ENCODE measurements at places on chromosomes 4 and X.

DNA sequence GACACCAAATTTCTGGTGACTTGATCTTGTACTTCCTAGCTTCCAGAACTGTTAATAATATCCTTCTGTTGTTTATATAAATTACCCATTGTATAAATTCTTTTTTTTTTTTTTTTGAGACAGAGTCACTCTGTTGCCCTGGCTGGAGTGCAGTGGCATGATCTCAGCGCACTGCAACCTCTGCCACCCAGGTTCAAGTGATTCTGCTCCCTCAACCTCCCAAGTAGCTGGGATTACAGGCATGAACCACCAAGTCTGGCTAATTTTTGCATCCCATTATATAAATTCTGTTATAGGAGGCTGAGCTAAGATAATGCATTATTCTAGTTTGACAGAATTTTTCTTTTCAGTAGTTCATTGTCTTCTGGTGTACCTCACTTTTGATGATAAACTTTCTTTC lies 157.0 kb upstream of the DDIT4L start:
- DNase-seq: no peak

- DNase-seq: no peak
Observed at GRCh38 chr4:169618286-169618685, 2.1 kb upstream of the CLCN3 start.

- no peak for DNase-seq
Observed at GRCh38 chr4:101791182-101791558, 640 bp downstream of the BANK1 start.

DNA sequence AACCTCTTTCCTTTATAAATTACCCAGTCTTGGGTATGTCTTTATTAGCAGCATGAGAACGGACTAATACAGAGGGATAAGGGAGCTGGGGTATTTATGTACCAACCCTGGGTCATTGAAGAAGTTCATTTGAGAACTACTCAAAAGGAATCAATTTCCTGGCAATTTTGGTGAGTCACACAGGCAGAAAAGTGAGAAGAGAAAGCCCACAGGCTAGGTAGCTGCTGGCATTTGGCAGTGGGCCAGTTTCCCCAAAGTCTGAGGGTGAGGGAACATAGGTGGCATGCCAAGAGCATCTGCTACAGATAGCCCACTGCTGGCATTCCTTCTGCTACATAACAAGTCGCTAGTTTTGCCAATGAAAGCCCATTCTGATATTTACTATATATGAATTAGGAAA lies 411.2 kb downstream of the MID1IP1 start:
- DNase-seq: peak; percentile 28

DNA sequence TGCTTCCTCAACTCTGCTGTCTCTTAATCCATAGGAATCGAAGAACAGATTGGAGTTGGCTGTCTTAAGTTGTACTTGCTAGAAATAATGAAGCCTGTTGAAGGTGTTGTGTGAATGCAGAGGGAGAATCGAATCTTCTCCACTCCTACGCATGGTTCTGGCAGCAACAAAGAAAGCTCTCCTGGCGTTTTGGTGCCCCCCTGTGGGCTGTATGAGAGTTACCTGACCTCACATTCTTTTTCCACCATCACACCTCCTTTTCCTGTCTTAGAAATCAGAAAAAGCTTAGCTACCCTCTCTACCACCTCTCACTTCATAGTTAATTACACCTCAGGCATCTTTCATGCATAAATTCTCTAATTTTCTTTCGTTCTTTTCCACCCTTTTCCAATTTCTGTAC lies 16.3 kb downstream of the KLF8 start:
- peak; percentile 52 for DNase-seq

GRCh38 chrX:97850911-97851310 lies 967.2 kb downstream of the RPA4 start:
- no peak for DNase-seq

DNA sequence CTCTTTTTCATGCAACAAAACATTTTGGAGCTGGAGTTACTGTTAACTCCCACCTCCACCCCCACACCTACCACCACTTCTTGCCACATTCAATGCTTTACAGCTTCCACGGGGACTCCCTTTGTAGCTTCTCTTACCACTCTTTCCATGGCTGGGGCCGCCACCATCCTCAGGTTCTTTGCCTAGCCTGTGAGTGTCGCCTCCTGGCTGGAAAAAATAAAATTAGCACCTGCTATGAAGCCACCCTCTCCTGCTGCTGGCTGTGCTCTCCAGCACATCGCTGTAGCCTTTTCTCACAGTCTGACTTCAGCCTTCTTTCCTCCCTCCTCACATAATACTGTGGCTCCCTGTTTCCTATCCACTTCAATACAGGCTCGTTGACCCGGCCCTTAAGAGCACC lies 114.4 kb downstream of the FRAS1 start:
- DNase-seq: no peak

All from activated CD4-positive, alpha-beta T cell treated with anti-CD3 and anti-CD28 coated beads, Interleukin-2, amount 50 U/mL, for 4 hours (primary cell).